ENCODE measurements at places on chromosomes 4 and X. TPM values are rescaled to one million over a fixed set of nuclear protein-coding genes. Genes with fewer than 3 reads are reported as not detected.

ARX gene
- total RNA-seq, result not detected

- no peak for DNase-seq
Measured at GRCh38 chrX:69415698-69416097, 88.4 kb upstream of the NALF2 start.

- DNase-seq, result no peak
Measured at GRCh38 chr4:168409089-168409801, 71.0 kb downstream of the DDX60L start.

DNA sequence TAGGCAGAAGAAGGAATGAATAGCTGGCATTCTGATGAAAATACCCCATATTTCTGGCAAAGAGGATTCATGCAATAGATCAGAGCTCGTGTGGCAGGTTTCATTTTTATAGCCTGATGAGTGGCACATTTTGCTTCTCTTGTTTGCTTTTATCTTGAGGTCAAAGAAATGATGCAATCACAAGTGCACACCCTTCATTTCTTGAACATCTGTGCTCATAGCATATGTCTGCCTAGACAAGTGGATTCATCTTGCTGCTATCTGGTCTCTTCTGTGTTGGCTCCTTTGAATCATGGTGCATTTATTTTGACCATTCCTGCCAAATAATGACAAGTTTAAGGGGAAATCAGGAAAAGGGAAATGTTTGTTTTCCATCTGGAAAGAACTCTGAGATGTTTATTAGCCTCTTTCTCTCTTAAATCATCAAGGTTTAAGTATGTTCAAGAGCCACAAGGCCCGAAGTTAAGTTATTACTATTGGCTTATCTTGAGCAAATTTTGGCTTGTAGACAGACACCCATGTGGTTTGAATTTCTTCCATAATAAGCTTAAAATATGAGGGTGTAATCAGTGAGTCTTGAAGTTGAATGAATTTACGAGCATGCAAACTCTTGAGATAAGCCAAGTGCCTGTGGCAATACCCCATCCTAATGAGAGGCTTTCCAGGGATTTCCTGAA, 59.3 kb upstream of the HS3ST1 start:
- DNase-seq, result no peak

DNA sequence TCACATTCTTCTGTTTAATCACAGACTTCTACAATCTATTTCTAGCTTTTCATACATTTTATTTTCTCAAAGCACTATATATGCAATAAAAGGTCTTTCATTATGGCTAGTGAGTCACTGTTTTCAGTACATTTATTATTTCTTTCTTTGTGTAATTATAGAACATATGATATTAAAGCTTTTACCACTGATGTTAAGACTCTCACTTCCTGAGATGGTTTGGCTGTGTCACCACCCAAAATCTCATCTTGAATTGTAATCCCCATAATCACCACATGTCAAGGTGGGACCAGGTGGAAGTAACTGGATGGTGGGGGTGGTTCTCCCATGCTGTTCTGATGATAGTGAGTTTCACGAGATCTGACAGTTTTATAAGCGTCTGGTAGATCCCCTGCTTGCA, 41.9 kb downstream of the UBA6 start:
- DNase-seq, result no peak

DNA sequence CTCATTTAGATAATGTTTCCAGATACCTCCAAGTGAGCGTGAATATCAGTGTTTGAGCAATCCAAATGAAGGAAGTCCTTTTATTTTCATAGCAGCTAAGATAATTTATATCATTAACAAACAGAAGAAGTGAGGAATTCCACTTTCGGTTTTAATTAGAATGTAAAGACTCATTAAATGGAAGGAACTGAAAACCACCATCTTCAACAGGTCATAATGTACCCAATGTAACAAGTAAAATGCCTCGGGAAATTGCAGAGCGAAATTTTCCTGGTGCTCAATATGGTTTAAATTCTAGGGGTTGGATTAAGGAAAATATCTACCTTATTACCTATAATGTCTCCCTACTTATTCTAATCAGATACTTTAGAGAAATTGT, 33.9 kb upstream of the SLC9A7 start:
- DNase-seq, result no peak

DNA sequence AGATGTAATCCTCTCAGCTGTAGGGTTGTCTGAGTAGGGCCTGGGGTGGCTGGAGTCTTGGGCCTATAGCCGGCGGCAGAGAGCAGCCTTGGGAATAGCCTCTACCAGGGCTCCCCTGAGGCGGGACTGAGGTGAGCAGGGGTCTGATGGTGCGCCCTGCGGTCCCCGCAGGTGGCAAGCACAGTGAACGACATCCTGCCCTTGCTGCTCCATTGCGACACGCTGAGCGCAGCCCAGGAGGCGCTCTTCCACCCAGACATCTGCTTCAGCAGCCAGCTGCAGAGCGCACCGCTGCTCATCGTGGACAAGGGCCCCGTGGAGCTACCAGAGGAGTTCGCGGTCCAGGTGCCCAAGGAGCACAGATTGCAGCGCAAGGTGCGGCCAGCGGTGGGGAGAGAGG, 317.0 kb downstream of the ADGRL3 start:
- DNase-seq, result no peak

DNA sequence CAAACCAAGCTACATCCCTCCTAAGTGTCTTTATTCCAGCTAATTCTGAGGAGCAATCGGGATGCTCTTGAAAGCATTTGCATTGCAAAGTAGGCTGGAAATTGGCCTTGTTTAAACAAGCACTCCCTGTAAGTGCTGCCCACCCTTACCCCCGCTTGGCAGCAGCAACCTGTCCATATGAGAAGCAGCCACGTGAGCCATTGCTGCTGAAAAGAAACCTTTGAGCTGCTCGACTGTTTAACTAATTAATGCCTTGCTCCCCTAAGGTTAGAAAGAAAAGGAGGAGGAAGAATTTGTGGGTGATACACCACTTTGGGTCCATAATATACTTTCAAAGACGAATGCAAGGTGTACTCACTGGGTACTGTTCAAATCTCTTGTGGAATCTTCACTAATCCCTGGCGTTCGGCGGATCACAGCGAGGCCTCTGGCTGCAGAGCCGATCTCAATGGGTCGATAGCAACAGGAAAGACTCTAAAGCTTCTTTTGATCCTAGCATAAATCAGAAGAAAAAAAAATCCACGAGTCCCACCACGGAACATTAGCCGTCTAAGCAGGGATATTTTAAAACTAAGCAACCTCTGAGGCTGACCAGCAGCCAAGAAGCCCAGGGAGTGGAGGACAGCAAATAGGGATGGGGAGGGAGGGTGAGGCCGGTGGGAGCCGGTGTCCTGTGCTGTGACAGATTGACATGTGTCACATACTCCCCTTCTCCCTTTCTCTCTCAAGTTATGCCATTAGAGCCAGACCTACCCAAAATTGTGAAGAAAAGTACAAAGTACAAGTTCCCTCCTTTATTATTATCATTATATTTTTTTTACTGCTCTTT, 37.2 kb upstream of the MGST2 start:
- DNase-seq, result no peak

Measured in activated naive CD4-positive, alpha-beta T cell treated with anti-CD3 and anti-CD28 coated beads, Interleukin-2, amount 50 U/mL, for 72 hours (primary cell).